ENCODE measurements at places on chromosomes 11 and 22.

GRCh38 chr11:106471276-106471675 is 393.8 kb downstream of the AASDHPPT start:
- no peak for DNase-seq

- no peak for DNase-seq
Observed at GRCh38 chr11:103618528-103618927, 417.9 kb upstream of the DDI1 start.

- DNase-seq, result no peak
Observed at GRCh38 chr11:7072401-7073028, 16.3 kb upstream of the RBMXL2 start.

GRCh38 chr11:120511820-120512738 is 531 bp downstream of the GRIK4 start:
- DNase-seq, result no peak

GRCh38 chr11:103877221-103877620 is 159.2 kb upstream of the DDI1 start:
- DNase-seq, result no peak

- peak; percentile 78 for DNase-seq
Observed at GRCh38 chr11:35525501-35526175, at the start of gene PAMR1. PAMR1 (minus strand) TSS chr11:35525616; CDS start chr11:35525585, 31 bp downstream.

DNA sequence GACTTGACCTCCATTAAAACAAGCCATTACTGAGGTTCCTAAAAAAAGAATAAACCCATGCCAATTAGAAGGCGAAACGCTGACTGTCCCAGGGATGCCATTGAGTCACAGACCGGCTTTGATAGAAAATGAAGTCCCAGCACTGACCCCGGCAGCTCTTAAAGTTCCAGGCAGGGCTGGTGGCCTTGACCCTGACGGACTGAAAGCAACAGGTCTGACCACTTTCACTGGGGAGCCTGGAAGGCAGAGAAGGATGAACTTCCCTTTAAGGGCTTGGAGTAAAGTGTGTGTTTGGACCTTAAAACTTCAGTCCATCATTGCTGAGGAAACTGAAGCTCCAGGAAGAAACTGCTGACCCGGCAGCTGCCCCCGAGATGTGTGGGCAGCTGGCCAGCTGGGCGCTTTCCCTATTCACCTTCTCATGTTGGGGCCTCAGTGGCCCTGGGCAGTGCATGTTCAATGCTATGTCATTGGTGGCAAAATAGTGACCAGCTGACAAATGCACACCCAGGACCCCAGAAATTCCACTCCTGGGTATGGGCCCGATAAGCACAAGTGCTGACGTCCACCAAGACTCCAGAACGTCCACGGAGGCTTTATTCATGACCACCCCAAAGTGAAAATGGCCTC is 18.9 kb upstream of the EFCAB6 start:
- no peak for DNase-seq

GRCh38 chr11:111792955-111793500 is 26.8 kb upstream of the PPP2R1B start:
- no peak for DNase-seq

DNA sequence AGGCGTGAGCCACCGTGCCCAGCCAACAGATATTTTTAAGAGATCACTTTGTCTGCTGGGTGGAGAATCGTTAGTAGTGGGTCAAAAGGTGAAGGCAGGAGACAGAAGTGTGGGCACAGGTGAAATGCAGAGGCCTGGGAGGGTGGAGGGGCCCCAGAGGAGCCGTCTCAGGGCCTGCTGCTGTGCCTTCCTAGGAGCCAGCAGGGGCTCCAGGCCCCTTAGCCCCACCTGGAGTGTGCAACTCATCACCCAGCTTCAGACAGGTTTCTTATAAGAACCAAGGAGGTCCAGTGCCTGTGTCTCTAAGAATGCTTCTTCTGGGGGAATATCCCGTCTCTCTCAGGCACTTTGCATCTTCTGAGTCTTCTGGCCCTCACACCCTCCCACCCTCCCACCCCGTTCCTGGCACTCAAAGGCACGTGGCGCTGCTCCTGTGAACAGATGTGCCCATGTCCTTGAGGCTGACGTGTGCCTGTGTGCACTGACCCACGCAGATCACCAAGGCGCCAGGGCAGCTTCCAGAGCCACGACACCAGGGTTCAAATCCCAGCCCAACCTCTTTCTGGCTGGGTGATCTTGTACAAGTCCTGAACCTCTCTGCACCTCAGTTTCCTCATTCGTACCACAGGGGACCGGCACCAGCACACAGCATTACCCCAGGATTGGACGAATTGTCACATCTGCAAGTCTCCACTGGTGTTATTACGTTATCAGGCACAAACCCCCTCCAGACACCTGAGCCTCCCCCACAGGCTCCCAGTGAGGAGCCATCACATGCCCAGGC is 3.4 kb downstream of the ARSA start:
- no peak for DNase-seq

DNA sequence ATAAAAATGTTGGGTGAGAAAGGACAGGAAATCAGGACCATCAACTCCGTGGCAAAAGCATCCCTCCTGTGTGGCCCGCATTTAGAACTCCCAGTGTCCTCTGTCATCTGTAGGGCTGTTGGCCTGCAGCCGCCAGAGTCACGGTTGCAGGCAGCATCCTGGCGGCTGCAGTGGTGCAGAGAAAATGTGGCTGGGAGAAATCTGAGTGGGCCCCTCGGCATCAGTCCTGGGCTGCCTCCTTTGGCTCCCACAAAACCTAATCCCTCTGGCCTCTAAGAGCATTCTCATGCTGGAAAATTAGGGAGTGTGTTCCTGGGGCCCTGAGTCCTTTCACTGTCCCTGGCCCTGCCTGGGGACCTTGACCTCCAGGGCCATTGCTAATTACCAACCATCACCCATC is 121.9 kb downstream of the WT1 start:
- DNase-seq, result no peak

GRCh38 chr22:27163162-27164137 is 506.1 kb downstream of the MIAT start:
- no peak for DNase-seq

GRCh38 chr22:47205554-47205953 is 443.1 kb downstream of the TBC1D22A start:
- DNase-seq, result no peak

DNA sequence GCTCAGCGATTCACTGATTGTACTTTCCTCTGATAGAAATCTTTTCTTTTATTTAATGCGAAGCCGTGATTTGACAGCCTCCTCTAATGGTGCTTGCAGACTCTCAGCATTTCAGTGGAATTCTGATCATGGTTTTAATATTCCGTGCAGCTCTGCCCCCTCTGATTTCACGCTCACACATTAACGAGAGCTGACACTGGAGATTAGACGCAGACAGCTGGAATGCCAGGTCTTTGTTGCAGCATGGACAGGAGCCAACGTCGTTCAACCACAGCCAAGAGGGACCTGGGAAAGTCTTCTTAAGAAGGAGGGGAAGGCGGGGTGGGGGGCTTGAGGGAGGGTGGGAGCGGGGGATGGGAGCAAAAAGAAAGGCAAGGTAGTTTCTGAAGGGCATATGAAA is 186.4 kb downstream of the BLID start:
- DNase-seq, result no peak

DNA sequence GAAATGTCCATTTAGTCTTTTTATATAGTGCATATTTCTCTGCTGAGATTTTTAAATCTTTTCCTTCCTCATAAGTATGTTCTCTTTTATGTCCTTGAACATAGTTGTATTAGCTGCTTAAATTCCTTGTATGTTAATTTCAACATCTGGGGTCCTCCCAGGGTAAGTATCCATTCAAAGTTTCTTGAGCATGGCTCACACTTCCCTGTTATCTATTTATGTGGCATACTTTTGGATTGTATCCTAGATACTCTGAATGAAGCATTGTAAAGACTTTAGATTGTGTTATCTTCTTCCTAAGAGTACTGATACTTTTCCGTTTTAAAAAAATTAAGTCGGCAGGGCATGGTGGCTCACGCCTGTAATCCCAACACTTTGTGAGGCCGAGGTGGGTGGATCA is 28.4 kb upstream of the PITPNB start:
- DNase-seq, result no peak

GRCh38 chr11:99271527-99271926 is 250.8 kb downstream of the CNTN5 start:
- no peak for DNase-seq

- DNase-seq, result peak; percentile 67
Observed at GRCh38 chr11:13210424-13210823, 67.2 kb upstream of the BMAL1 start.

DNA sequence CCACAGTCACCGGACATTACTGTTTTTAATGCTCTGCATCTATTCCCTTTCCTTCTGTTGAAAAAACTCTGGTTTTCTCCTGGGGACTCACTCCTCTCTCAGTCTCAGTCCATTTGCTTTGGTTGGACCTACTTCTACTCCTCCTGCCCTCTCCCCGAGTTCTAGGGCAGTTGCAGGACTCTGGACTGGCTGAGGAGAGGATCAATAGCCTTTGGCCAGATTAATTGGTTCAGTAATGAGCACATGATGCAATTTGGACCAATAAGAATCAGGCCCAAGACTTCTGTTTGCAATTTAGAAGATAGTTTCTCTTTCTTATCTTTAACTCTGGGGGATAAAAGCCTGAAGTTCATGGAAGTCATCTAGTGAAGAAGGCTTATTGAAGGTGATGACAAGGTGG is 15.3 kb upstream of the TPH1 start:
- no peak for DNase-seq

GRCh38 chr22:22878801-22879674 is 8.6 kb upstream of the IGLL5 start:
- no peak for DNase-seq

- DNase-seq, result no peak
Observed at GRCh38 chr11:100927579-100927978, 202.0 kb downstream of the PGR start.

All from H1 (cell line).